K562 (cell line): ENCODE measurements at places on chromosomes 1 and 21. TPM values are rescaled to one million over a fixed set of nuclear protein-coding genes. Genes with fewer than 3 reads are reported as not detected.

The FCRLB gene
- 2.4 and 3.1 TPM in 2 replicates for total RNA-seq

The SAMSN1 gene
- total RNA-seq: 101 and 118 TPM in 2 replicates

The ATXN7L2 gene
- 9.4 and 10.0 TPM in 2 replicates for total RNA-seq

The CACNA1E gene
- total RNA-seq: 0.04 and 0.07 TPM in 2 replicates

The CELA3B gene
- 3.1 and 3.8 TPM in 2 replicates for total RNA-seq

The ZMYND12 gene
- total RNA-seq: not detected in 2 replicates

The TP73 gene
- total RNA-seq: 1.3 and 1.6 TPM in 2 replicates

The SH3BGR gene
- total RNA-seq: 14.8 and 17.5 TPM in 2 replicates

The PLA2G2D gene
- not detected in 2 replicates for total RNA-seq

The TMEM61 gene
- not detected in 2 replicates for total RNA-seq

The NPL gene
- 14.3 and 15.0 TPM in 2 replicates for total RNA-seq

The FNBP1L gene
- 4.4 TPM in 2 replicates for total RNA-seq

The TGFB2 gene
- 0.04 and 0.11 TPM in 2 replicates for total RNA-seq

The EXTL1 gene
- total RNA-seq: 0.13 and 0.16 TPM in 2 replicates
